ENCODE measurements at places on chromosomes 5 and 9.
A peak's percentile ranks its signal among the peaks of the same experiment; 100 is the strongest.

- peak; percentile 83 for DNase-seq
These were observed 43.9 kb upstream of the PRRC2B start for GRCh38 chr9:131349881-131350563.

- no peak for DNase-seq
These were observed 19.9 kb upstream of the KCNMB1 start for GRCh38 chr5:170408877-170409660.

GRCh38 chr9:29548436-29548835, 1975.2 kb upstream of the C9orf72 start:
- no peak for DNase-seq

DNA sequence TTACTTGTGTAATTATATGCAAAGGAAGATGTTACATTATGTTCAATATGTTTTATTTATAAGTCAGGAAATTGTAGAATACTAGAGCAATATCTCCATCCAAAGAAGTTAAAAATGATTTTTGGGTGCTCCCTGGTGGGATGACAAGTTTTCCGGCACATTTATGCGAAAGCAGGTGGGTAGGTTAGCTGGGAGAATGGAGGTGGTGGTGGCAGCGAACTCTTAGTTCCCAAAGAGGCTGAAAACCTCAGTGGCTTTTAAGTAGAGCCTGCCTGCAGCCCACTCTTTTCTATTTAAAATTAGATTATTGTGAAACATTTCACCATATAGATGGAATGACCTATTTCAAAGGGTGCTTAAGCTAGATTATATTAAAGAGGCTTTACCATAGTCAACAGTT, 51.8 kb downstream of the ANKRD33B start:
- DNase-seq: no peak

- DNase-seq: no peak
These were observed 820.7 kb upstream of the TYRP1 start for GRCh38 chr9:11872471-11872870.

DNA sequence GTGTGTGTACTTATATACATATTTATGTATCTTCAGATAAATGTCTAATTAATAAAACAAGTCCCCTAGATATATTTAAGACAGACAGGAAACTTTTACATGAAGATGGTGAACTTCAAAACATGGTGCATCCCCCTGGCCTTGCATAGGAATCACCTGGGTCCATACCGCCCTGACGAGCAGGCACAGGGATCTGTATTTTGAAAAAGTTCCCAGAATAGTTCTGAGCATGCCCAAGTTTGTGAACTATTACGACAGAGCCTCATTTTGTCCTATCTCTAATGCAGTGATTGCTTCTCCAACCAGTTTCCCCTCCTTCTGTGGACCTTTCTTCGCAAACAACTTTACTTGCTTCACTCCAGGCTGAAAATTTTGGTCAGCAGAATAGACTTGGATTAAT, 98.1 kb downstream of the APBA1 start:
- DNase-seq: no peak

- no peak for DNase-seq
These were observed 8.3 kb downstream of the ADRB2 start for GRCh38 chr5:148834689-148835088.

DNA sequence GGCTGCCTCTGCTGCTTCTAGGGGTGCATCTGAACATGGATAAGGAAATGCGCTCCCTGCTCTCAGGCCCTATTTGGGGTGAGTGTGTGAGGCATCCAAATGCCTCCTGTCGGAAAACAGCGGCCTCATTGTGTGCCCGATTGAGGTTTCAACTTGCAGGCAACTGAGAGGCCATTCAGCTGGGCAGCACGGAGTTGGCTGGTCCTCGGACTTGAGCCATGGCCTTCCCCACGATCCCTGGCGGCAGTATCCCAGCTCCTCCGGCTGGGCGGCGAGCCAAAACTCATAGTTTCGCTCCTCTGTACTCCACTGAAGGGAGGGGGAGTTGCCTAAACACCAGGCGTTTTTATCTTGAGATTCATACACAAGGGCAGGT, 597.3 kb upstream of the SGCD start:
- DNase-seq: no peak

- no peak for DNase-seq
These were observed 9.1 kb upstream of the HSPB3 start for GRCh38 chr5:54446379-54446732.
